ENCODE measurements at places on chromosomes 13 and 19.

- no peak for DNase-seq
Measured at GRCh38 chr13:43159026-43159461, 135.7 kb downstream of the DNAJC15 start.

DNA sequence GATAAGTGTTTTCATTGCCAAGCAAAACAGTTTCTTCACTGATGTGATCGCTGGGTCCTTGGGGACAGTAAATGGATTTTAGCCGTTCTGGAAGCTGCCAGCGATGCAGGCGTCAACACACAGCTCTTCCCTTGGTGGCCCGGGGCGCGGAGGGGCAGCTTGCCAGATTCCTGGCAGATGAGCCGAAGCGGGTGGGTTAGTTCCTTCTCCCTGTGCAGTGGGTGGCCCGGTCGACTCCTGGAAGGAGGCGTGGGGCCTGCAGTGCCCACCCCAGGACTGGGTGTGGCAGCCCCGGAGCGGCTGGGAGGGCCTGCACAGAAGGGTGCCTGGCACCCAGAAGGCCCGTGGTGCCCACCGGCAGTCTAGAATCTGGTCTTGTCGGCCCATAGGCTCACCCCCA lies 69.0 kb downstream of the KDM4B start:
- no peak for DNase-seq

- no peak for DNase-seq
Measured at GRCh38 chr13:53863520-53863919, 834.9 kb downstream of the OLFM4 start.

DNA sequence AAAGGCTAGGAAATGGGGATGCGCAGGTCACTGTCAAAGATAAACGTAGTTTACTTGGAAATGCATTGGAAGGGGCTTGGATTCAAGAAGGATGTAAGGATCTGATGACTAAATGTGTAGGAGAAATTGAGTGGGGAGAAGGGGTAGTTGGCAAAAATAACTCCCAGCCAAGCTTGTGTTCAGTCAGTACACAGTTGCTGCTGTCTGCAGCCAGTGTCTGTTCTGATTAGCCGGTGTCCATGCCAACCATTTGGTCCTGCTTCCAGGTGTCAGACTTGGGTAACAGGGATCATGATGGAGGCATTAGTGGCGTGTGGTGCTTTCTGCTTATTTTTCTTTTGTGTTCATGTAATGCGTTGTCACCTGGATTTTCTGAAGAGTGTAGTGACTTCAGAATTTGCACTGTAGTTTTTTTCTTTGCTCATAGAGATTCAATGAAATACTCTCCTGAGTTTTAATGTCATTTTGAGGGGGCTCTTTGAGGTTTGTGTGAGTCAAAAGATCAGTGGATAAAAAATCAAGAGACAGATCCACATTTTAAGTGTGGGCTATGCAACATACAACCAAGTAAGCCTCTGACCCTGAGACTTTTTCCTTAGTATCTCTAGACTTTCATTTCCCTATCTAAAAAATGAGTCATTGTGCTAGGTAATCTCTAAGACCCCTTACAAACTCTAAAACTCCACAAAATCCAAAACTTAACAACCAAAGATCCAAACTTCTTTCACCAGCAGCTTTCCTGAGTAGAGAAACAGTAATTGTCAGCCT lies 103.9 kb downstream of the WDFY2 start:
- no peak for DNase-seq

- DNase-seq, result no peak
Measured at GRCh38 chr19:57465680-57466381, 8.9 kb upstream of the VN1R1 start.

- DNase-seq, result peak; percentile 97
Measured at GRCh38 chr19:6509118-6509971, 7.2 kb upstream of the TUBB4A start.

- DNase-seq, result no peak
Measured at GRCh38 chr19:35299523-35300338, 7.8 kb downstream of the MAG start.

GRCh38 chr19:10503002-10503789 lies at the start of gene KEAP1:
Gene KEAP1, minus strand, starts transcription at chr19:10503356. Its CDS starts 3,323 bp downstream, at chr19:10500033.
- DNase-seq, result no peak

GRCh38 chr13:43730642-43731041 lies 56.1 kb downstream of the ENOX1 start:
- no peak for DNase-seq

GRCh38 chr13:45500492-45501174 lies 35.9 kb downstream of the COG3 start:
- DNase-seq, result no peak

DNA sequence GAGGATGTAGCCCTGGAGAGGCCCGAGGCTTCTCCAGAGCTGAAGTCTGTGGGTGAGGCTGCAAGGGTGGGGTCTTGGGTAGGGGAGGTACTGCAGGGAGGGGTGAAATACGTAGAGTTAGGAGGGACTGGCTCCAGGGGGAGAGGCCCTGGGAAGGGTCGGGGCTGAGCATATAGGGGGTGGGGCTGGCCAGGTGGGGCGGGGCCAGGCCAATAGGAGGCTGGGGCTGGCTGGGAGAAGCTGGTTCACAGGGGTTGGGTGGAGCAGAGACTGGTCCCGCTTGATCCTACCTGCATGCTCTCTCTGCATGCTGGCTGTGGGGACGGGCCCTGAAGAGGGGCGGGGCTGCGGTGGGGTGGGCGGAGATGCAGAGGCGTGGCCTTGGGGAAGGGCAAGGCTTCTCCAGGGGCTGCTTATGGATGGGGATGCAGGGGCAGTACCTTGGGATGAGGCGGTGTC lies 51.9 kb downstream of the CELF5 start:
- DNase-seq, result no peak

DNA sequence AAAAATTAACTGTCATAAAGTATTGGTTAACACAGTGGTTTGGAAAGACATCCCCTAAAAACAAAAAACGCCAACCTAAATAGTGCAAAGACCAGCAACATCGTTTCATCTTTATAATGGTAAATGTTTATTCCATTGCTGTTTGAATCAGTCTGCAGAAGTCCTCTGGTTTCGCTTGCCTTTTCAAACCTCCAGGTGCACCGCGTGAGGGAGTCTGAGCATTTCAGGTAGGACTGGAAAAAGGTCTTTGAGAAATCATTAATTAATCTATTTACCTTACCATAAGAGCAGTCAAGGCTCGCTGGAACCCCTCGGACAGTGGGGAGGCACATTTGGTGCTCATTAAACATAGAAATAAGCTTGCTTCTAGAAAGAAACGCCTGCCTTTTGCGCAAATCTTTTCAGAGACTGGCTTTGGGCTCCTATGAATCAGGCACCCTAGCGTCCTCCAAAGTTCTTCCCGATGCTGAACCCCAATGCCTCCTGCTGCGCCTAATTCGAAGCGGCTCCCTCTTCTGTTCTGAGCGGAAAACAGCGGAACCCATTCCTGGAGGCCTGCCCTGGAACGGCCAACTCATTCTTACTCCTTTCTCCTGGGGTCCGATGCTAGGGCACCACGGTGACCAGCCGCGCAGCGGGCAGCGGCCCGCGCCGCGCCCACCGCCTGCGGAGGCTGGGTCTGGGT lies 951 bp upstream of the MTUS2 start:
- no peak for DNase-seq

- no peak for DNase-seq
Measured at GRCh38 chr19:39971380-39972035, 543 bp downstream of the PSMC4 start.

Data from anterior cingulate cortex (tissue), 58 donors.